CD4-positive, alpha-beta T cell treated with Interleukin-1 beta for 1 hour (primary cell): ENCODE measurements at places on chromosomes 11 and 22.

- no peak for DNase-seq
Measured at GRCh38 chr11:27095059-27095458, 54.4 kb downstream of the BBOX1 start.

- peak; percentile 69 for DNase-seq
Measured at GRCh38 chr11:59556115-59556916, 45.0 kb downstream of the OR4D9 start.

- DNase-seq, result no peak
Measured at GRCh38 chr11:24592360-24592759, 95.5 kb downstream of the LUZP2 start.

DNA sequence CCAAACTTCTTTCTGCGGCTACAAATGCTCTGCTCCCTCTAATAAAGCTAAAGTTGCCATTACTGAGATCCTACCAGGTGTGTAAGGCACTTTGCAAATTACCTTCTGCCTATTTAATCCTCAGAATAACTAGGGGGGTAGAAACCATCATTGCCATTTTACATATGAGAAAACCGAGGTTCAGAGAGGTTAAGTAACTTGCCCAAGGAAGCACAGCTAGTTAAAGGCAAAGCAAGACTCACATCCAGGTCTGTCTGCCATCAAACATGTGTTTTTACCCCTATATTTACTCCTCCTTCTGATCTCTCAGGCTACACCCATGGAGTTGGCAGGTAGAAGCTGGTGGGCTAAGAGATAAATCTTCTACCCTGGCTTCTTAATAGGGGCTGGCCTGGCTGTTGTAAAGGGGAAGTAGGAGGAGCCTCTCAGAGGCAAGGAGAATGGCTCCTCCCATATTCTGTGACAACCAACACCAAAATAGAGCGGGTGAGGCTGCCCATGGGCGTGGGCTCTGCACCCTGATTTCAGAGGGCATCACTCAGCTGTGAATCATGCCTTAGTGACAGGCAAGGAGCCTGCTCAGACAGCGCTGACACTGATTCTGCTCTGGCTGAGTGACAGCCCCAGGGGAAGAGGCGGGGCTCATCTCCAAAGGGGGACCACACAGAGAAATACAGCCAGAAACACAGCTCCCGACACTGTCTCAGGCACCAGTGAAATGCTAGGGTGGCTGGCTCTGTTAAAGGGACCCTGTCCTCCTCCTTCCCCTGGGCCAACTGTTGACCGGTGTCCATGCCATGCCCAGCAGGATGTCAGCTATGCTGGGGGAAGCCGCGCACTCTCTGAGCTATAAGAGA is 106.8 kb downstream of the ABTB2 start:
- peak; percentile 90 for DNase-seq

- DNase-seq, result no peak
Measured at GRCh38 chr22:31282748-31283468, 9.4 kb downstream of the PIK3IP1 start.

- DNase-seq, result no peak
Measured at GRCh38 chr11:92489826-92490399, 265.3 kb downstream of the FAT3 start.

DNA sequence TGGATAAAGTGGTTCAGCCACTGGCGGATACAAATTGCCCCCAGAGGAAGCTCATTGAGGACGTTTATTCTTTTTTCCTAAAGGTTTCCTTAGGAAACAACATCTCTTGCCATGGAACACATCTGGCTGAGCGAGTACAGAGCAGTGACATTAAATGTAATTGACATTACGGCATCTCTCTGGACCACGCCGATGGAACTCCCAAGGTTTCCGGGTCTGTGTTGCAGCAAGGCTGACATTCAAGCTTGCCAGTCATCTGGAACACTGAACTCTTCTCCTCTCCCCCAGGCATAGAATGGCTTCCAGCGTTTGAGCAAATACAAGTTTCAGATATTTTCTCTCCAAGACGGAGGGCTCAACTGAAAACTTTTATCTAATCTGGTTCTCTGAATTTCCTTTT is 42.1 kb downstream of the CLMP start:
- DNase-seq, result no peak

DNA sequence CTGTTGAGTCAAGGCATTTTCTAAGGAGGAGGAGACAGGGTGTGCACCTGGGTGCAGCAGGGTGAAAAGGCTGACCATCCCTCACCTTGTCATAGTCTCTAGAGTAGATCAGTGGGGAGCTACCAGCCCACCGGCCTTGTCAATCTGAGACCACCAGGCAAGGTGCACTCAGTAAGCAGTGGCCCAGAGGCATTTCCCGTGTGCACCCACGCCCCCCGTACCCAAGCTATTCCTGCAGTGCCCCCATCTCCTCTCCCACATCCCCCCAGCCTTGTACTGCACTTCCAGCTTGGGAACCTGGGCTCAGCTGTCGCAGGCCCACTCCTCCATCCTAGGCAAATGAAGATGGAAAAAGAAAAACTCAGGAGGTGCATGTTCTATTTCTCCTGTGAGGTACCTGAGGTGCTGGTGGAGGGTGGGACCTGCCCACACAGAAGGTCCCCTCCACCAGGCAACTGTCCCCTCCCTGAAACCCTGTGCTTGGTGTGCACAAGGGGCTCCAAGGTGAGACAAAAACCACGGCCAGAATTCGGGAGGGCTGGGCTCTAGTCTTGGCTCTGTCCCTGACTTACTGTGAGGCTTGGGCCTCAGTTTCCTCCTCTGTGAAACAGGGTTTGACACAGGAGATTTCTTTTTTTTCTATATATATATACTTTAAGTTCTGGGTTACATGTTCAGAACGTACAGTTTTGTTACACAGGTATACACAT is 8.4 kb downstream of the P2RY2 start:
- no peak for DNase-seq

DNA sequence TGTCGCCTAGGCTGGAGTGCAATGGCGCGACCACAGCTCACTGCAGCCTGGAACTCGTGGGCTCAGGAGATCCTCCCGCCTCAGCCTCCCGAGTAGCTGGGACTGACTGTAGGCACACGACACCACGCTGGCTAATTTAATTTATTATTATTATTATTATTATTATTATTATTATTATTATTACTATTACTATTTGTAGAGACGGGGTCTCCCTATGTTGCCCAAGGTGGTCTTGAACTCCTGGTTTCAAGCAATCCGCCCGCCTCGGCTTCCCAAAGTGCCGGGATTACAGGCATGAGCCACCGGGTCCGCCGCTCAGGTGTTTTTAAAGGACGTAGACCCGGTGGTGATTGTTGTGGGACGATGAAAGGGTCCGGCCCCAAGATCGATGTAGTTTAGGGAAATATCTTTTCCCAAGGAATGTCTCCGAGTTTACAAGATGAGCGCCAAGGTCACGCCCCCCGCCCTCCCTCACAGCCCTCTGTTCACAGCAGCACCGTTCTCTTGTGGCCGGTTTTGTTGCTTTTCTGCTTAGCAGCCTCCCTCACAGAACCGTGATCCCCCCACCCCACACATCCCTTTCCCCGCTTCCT is 728 bp upstream of the POGLUT3 start:
- no peak for DNase-seq

DNA sequence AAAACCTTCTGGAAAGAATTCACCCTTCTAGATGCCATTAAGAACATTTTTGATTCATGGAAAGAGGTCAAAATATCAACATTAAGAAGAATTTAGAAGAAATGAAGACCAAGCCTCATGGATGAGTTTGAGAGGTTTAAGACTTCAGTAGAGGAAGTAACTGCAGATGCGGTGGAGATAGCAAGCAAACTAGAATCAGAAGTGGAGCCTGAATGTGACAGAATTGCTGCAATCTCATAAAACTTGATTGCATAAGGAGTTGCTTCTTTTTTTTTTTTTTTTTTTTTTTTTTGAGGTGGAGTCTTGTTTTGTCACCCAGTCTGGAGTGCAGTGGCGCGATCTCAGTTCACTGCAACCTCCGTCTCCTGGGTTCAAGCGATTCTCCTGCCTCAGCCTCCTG is 51.6 kb downstream of the MS4A13 start:
- DNase-seq, result no peak

GRCh38 chr11:124961972-124962609 is 8.1 kb downstream of the CCDC15 start:
- DNase-seq, result peak; percentile 11

DNA sequence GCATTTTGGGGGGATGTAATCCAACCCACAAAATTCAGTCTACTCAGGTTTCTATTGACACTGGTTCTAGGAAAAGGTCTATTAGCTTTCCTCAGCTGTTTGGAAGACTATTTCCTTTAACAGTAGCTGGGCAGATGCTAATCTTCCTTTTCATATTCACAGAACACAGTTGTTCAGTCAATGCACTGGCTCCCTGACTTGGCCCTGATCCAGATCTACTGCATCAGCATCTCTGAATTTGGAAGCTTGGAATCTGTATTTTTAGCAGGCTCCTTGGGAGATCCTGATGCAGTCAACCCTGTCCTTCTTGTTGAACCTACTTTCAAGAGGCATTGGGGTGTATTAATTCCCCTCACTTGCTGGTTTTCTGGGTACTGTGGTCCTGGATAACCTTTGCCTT is 6.3 kb downstream of the HTATIP2 start:
- DNase-seq, result no peak

- no peak for DNase-seq
Measured at GRCh38 chr22:24730864-24731263, 43.7 kb downstream of the PIWIL3 start.

DNA sequence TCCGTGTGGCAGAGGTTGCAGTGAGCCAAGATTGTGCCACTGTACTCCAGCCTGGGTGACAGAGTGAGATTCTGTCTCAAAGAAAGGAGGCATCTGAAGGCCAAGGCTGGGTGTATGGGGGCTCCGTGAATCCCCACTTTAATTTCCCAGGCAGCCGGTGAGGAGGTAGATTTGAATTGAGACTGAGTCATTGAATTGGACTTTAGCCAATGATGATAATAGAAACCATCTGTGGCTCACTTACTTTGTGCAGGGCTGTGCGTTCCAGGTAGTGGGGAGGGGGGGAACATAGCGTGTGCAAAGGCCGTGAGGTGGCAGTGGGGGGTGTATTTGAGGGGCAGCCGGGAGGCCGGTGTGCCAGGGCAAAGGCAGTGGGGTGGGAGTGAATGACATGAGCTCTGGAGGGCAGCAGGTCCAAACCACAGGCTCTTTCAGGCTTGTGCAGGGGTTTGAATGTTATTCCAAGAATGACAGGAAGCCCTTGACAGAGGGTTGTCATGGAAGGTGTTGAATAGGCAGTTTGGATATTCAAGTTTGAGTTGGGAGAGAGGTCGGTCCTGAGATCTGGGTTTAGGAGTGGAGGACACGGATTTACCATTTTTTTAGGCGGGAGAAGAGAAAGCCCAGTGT is 6.1 kb downstream of the ARHGAP8 start:
- DNase-seq, result no peak

DNA sequence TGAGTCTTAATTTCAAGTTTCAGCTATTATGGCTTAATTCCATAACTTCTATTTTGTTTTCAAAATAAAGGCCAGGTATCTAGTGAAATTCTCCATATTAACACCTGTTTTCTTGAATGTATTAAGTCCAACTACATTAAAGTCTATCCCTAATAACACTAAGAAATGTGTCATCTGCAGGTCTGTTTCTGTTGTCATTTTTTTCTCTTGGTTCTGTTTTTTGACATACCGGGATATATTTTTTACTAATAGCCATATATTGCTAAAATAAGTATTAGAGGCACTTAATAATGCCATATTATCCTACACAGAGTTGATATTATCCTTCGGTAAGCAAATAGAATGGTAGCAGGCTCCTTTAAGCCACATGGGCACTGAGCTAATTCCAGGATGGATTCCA is 176.0 kb upstream of the MPPED2 start:
- DNase-seq, result no peak

DNA sequence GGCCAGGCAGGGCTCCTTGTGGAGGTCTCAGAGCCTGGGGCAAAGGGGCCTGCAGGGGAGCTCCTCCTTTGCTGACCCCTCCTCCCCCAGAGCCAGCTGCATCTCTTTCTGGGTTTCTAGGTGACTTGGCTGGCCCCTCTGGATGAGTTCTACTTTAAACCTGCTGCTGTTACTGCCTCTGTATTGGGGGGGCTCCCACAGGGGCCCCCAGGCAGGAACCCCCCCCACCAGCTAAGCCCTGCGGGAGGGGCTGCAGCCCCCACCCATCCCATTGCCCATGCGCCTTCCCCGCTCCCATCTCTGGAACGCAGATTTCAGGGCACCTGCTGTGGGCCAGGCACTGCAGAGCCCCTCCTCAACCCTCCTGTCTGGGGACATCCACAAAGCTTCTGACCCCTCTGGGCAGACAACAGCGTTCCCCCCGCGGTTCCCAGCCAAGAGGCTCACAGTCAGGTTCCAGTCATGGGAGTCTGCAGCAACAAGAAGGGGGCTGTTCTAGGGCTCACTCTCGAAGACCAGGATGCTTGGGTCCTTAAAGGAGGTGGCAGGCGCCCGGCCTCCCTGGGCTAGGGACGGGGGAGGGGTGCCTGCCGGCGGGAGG is 815 bp upstream of the PLCB3 start:
- no peak for DNase-seq

- no peak for DNase-seq
Measured at GRCh38 chr22:29342577-29343312, 27.2 kb upstream of the RASL10A start.

DNA sequence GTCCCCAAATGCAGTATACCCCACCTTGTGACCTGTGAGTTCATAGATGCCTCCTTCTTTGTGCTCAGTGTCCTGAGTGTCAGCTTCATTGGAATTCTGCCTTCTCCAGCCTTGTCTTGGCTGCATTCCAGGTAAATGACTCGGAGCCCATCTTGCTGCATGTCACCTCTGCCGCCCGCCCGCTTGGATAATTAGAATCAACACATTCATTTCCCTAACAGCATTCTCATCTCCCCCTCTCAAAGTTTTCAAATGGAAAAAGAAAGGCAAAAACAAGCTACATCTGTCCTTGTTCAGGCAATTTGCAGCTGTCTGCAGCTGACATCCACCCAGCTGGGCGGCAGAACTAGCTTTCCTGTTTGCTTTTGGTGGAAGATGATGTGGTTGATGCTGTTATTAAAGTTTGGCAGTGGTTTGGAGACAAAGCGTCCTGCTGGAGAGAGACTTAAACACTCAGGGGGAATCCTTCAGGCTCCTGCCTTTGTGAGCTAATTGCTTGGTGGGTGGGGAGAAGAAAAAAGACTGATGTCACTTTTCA is 198.8 kb upstream of the SEZ6L start:
- DNase-seq, result no peak

- no peak for DNase-seq
Measured at GRCh38 chr11:68113986-68114385, 7.2 kb downstream of the CHKA start.

- DNase-seq, result peak; percentile 70
Measured at GRCh38 chr22:46004105-46004866, 27.3 kb upstream of the WNT7B start.

GRCh38 chr11:63603180-63603518 is 11.1 kb downstream of the PLAAT3 start:
- no peak for DNase-seq
